ENCODE measurements at places on chromosomes 7 and 10.
A peak's percentile ranks its signal among the peaks of the same experiment; 100 is the strongest.

DNA sequence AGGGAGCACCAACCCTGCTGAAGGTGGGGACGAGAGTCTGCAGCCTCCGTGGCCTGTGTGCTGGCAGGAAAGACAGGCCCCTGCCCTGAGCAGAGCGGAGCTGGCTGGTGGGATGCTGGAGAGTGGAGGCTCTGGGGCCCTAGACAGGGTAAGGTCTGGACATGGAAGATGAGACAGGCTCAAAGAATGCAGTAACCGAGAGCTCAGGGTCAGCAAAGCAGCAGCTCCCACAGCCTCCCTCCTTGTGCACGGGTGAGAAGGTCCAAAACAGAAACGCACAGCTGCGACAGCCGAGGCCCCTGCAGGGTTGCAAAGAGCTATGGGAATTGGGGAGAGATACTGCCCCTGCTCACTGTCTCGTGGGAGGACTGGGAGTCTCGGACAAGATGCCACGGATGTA lies 80.5 kb downstream of the TNS3 start:
- DNase-seq = no peak

DNA sequence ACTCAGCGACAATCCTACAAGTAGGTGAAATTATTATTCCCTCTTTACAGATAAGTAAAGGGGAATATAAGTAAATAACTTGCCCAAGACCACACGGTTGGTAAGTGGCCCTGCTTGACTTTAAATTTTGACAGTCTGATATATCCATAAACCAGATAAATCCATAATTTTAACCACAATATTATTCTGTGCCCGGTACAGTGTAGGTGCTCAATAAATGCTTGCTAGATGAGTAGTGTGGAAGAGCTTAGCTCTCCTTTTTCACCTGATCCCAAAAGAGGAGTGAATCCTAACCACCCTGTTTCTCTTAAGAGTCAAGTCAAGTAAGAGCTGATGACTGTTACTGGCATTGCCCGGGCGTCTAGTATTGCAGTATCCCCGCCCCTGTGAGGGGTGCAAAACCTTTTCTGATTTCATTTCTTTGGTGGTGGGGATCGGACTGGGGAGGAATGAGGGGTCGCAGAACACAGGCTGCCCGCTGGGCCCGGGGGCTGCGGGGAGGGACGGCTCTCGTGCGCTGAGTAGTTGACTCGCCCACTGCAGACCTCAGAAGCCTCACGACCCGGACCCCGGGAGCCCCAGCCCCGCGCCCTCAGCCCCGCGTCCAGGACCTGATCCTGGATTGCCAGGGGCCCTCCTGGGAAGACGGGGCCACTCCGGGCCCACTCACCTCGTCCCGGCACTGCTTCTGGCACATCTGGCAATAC lies 490 bp downstream of the KIN start:
- no peak for DNase-seq

DNA sequence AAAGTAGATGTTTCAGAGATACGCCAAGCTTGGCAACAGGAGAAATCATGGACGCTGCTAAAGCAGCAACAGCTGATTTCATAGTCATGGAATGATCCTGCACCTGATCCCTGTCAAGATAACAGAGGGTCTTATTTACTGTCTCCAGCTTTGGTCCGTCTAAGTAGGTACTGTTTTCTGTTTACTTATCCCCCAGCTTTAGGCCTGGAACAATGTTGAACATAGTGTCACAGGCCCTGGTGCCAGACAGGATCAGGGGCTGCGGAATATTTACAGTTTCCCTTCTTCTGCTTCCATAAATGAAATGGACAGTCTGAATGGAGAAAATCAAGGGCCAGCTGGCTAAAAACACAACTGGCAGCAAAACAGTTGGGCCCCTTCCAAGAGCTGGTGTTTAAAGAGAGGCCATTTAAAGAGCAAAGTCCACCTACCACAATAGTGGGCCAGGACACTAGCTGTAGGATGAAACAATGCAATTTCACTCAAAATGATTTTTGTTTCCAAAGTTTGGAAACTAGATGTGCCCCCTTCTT lies 2.9 kb downstream of the GPR37 start:
- no peak for DNase-seq

GRCh38 chr10:49278497-49278981 lies 20.4 kb upstream of the C10orf71 start:
- no peak for DNase-seq

DNA sequence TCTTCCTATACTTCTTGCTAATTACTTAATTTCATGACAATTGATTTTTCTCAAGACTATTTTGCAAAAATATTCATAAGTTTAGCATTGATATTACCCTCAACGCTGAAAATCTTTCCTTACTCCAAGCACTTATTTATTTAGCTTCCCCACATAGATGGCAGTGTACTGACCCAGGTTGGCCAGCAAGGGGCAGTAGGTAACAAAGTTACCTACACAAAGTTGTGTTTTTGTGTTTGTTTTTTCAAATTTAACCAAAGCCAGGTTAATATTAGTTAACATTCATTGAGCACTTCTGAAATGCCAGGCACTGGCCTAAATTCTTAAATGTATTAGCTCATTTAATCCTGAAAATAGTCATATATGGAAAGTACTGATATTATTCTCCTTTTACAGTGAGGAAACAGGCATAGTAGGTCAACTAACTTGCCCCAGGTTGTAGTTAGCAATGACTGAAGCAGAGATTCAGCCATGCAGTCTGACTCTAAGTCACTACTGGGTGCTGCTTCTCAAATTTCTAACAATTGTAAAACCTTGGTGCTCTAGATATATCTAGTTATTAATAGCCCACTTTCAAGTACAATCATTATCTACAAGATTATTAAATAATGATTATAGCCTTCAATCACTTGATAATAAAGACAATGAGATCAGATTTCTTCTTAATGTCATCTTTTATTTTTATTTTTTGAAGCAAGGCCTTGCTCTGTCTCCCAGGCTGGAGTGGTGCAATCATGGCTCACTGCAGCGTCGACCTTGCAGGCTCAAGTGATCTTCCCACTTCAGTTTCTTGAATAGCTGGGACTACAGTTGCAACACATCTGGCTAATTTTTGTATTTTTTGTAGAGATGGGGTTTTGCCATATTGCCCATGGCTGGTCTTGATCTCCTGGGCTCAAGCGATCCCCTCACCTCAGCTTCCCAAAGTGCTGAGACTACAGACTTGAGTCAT lies 5.8 kb upstream of the GGCT start:
- peak; percentile 14 for DNase-seq

DNA sequence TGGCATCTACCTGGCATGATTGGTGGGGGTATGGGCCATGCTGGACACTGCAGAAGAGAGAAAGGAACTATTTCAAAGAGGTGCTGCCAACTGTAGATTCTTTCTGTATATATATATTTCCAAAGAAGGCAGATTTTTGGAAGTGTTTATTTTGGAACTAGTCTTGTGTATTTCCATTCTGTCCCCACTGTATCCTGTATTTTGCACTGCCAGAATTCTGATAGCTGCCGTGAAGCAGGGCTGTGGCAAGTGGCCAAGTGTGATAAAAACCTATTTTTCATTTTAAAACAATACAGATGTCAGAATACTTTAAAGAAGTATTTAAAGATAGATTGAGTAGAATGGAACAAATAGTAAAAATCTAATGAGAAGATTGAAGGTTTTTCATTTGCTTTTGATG lies 17.1 kb downstream of the MCU start:
- DNase-seq = no peak

DNA sequence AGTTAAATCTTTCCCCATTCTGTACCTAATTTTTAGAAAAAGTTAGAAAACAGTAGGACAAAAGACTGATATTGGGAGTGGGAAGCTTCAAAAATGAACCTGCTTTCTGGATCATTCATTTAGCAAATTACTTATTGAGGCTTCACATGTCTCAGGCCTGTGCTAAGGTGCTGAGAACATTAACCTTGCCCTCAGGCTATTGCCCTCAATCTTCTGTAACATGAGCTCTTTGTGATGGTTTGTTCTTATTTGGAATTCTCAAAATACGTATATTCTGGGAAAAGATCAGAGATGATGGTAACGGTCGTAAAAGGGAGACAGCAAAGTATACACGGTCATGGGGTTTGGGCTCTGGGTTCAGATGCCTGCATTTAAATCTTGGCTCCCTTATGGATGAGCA lies 39.5 kb upstream of the PRKG1 start:
- no peak for DNase-seq

DNA sequence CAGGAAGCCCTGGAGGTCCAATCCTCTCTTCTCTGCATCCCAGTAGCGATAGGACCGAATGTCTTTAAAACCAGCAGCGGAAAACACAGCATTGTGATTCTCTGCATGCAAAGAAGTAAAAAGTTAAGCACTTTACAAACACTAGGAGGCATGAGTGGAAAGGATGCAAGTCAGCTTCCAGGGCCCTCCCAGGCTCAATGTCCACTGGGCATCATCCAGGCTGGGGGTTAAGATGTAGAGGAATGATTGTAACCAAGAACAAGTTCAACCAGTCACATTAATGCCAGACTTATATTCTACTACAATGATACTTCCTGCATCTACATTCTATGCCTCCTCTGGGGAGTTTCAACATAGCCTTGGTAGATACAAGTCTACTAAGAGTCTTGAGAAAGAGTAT lies 24.3 kb downstream of the GOT1 start:
- no peak for DNase-seq

GRCh38 chr7:139328375-139328774 lies 12.8 kb upstream of the FMC1 start:
- DNase-seq = no peak

DNA sequence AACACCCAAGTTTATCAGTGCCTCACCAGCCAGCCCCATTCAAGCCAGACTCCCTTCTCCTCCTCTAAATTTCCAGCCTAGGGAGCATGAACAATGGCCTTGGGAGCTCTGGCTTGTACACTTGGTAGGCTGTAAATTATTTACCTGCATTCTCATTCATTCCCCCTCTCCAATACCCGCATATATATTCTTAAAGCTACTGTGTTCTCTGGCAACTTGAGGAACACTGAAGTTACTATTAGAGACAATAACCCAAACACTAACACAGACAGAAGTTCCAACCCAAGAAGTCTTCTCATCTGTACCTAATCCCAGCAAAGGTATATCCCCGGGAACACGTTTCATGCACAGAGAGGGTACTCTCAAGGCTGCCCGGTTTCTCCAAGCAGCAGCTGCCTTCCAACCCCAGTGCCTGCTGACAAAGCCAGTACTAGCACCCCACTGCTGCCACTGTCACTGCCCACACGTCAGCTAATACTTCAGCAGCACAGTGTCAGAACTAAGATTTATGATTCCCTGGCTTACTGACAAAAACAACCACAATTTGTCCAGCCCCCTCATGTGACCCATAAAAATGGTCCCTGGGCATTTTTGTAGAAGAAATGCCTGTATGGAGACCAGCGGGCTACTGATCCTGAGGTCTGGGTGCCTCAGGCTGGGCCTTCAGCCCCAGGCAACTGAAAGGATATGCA lies 3.1 kb downstream of the WDR91 start:
- no peak for DNase-seq

- DNase-seq = no peak
Measured at GRCh38 chr10:84329986-84330651, 1.7 kb downstream of the CCSER2 start.

GRCh38 chr7:141073641-141074161 lies at the start of gene TMEM178B:
Gene TMEM178B, plus strand, starts transcription at chr7:141074064.
- no peak for DNase-seq

GRCh38 chr7:45921699-45922519 lies 837 bp upstream of the IGFBP3 start:
- DNase-seq = no peak

GRCh38 chr10:782751-783648 lies 93.5 kb upstream of the DIP2C start:
- no peak for DNase-seq

- no peak for DNase-seq
Measured at GRCh38 chr10:52466464-52466863, 152.4 kb downstream of the DKK1 start.

DNA sequence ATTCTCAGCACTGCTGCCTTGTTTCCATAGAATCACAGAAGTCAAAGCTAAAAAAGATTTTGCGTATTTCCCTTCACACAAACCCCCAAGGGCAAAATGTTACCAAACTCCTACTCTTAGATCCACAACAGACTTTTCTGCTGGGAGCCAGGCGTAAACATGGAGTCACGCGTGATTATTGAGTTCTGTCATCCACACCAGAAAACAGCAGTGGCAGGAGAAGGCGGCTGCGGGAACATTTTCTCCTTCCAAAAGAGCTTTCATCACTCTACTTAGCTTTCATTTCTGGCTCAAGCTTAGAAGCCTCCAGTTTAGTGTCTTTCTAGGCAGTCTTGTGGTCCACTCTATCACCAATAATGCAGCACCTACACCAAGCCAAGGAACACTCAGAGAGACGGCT lies 712.9 kb upstream of the NRP1 start:
- DNase-seq = no peak

DNA sequence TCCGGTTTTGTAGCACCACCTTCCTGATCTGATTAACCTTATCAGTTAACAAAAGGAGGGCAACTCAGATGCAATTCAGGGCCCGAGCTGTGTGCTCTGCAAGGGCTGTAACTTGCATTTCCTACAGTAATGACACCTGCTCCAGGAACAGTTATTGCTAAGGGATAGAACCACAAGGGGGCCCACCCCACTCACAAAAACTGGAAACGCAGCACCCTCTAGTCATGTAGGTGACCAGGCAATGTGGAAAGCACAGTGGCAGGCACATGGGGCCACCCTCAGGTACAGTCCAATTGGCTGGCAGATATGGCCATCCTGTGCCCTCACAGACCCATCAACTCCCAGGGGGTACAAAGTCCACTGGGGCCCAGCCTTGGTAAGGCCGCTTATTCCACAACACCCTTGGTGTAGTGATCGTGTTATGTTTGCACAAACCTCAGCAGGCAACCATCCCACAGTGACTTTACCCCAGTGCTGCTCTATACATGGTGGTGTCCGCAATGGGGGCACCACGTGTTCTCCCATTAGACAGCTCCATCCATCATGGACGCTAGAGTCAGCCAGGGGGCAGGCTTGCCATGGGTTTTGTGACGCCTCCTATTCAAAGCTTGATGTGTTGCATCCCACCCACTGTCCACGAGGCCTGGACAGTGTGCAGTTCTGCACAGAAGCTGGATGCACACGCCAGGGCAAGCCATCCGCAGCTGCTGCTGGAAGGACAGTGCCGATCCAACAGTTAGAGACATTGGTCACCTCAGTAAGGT lies 9.4 kb downstream of the RNF133 start:
- no peak for DNase-seq
